ENCODE measurements at places on chromosomes 13 and 19. TPM values are rescaled to one million over a fixed set of nuclear protein-coding genes. Genes with fewer than 3 reads are reported as not detected.

- DNase-seq, result no peak
These were observed 246.9 kb downstream of the DCLK1 start for GRCh38 chr13:35884211-35884760.

DNA sequence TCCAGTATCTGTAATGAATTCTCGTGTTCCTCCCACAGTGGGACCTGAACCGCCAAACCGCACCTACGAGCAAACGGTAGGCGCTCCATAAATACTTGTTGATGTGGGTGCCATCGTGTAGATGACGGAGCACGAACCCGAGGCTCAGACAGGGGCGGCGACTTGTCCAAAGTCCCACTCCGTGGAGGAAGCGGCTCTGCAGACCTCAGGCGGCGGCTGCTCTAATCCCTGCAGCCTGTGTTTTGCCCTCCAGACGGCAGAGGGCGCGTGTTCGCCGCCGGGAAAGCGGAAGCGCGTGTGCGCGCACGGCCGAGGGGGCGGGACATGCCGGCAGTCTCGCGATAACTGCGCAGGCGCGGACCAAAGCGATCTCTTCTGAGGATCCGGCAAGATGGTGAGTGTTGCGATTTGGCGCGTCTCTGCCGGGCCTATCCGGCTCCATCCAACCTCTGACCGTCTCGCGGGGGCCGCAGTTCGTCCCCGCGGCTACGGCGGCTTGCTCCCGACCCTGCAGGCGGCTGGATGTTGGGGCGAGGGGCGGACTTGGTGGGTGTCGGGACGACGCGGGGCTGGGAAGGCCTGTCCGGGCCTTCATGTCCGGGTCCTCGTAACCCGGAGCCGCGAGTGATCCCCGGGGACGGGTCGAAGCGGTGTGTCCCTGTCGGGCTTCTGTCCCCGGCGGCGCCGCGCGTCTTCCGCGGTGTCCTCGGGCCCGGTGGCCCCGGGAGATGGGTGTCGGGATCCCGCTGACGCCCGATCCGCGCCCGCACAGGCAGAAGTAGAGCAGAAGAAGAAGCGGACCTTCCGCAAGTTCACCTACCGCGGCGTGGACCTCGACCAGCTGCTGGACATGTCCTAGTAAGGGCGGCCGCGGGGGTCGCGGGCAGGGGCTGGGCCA, at the start of gene RPS15:
RPS15 (plus strand) TSS at position 362 of the 898 bp plus-strand sequence; CDS start at position 392, 30 bp downstream.
- DNase-seq, result peak; percentile 87

DNA sequence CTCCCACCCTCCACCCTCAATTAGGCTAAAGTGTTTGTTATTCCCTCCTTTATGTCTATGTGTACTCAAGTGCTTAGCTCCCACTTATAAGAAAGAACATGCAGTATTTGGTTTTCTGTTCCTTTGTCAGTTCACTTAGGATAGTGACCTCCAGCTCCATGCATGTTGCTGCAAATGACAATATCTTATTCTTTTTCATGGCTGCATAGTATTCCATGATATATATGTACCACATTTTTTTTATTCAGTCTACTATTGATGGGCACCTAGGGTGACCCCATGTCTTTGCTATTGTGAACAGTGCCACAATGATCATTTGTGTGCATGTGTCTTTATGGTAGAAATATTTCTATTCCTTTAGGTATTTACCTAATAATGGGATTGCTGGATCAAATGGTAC, 114.3 kb downstream of the DLEU7 start:
- no peak for DNase-seq

DNA sequence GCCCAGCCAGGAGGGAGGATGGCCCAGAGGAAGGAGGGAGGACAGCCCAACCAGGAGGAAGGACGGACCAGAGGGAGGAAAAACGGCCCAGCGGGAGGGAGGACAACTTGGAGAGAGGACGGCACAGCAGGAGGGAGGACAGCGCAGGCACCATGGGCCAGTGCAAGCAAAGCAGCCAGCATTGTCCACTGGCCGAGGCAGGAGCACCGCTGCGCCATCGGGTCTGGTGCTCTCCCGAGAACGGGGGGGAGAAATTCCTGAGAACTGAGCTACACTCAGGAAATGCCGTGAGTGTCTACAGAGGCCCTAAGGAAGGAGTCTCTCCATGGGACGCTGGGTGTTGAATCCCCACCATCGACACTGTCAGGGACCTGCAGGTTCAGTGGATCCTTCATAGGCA, 38.5 kb upstream of the SOX1 start:
- DNase-seq, result no peak

DNA sequence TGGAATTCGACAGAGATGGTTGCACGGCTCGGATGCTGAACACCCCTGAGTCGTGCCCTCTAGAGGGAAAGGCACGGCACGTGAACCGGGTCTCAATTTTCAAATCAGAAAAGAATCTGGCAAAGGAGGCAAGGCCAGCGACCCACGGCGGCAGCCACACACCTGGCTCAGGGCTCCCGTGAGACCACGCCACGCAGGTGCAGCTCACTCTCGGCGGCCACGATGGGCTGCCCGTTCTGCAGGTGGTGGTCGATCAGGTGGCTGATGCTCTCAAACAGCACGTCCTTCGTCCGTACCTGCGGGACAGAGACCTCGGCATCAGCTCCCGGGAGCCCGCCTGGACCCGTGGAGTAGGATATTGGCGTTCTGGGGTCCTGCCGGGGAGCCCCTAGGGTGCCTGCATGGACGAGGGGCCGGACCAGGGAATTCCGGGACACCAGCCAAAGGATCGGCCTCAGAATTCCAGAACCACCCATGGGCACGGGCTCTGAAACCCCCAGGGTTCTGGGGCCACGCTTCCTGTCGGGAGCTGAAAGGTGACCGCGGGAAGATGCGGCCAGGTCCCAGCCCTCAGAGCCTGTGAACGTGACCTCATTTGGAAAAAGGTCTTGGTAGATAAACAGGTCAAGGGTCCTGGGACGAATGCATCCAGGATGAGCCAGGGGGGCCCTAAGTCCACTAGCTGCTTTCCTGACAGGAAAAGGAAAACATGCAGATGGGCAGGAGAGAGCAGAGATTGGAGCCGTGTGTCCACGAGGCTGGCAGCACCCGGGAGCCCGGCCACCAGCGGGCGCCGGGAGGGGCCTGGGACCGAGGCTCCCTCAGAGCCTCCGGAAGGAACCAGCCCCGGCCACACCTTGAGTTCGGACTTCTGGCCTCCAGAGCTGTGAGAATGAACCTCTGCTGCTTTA, 10.1 kb upstream of the C2CD4C start:
- DNase-seq, result no peak

DNA sequence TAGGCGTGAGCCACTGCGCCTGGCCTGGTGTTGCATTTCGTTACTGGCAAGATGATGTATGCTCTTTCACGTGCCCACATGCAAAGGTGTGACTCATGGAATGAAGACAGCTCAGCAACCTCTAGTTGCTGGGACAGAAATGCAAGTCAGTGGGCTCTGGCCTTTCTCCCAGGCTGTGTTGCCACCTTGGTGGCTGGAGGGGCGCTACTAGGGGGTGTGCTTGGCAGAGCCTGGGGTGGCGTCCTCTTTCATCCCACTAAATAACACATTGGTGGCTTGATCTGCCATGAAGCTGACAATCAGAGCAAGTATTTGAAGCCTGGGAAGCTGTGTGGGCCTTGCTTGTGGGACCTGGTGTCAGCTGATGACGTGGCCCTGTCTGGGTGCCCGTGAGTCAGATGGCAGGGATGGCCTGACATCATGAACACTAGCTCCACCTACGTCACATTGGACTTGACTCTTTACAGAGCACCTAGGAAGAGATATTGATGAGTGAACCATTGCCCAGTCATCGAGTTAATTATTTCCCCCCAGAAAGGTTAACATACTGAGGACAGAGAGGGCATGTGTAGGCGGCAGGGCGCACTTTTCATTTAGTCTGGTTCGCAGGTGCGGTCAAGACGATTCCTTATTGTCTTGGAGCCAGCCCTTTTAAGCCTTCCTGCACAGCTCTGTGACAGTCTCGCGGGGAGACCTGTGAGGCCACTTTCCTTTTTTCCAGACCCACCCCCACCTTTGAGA, 154.2 kb downstream of the TM9SF2 start:
- DNase-seq, result peak; percentile 96

GRCh38 chr13:26468265-26468801, 89.2 kb upstream of the WASF3 start:
- DNase-seq, result no peak

GRCh38 chr13:63381078-63381859, 1965.6 kb upstream of the PCDH20 start:
- peak; percentile 2 for DNase-seq

DNA sequence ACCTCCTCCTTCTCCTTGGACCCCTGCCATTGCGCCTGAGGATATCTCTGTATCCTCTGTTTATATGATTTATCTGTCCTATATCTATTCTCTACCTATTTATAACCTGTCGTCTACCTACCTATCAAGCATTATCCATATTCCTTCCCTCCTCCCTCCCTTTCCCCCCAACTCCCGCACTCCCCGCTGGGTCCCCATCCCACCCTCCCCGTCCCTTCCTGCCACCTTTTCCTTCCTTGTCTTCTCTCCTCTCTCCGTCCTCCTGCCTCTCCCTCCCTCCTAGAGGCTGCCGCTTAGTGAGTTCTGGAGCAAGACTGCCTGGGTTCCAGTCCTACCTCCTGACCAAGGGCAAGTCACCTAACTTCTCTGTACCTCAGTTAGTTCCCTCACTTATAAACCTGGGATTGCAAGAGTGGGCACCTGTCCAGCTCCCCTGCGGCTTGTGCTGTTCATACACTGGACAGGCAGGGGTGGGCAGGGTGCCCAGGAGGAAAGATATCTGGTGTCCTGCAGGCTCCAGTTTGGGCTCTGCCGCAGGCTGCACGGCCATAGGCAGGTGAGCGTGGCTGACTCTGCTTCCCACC, 16.1 kb downstream of the TTYH1 start:
- DNase-seq, result peak; percentile 55

GRCh38 chr19:35713904-35714495, 3.8 kb upstream of the KMT2B start:
- DNase-seq, result no peak

The ZNF729 gene
- not detected for total RNA-seq

The ZNF439 gene
- total RNA-seq, result 0.14 TPM

The CASP14 gene
- not detected for total RNA-seq

The PROZ gene
- total RNA-seq, result not detected

The PLIN4 gene
- 0.17 TPM for total RNA-seq

All from A172 (cell line).